ENCODE measurements at places on chromosomes 7 and 10.

- DNase-seq, result peak; percentile 55
Measured at GRCh38 chr7:75971961-75972763, 22.2 kb downstream of the TMEM120A start.

- DNase-seq, result no peak
Measured at GRCh38 chr7:142940966-142941535, 1.8 kb downstream of the LLCFC1 start.

- DNase-seq, result no peak
Measured at GRCh38 chr7:142690554-142691182, 58.6 kb upstream of the PRSS1 start.

GRCh38 chr7:49438281-49438680 is 335.2 kb upstream of the VWC2 start:
- no peak for DNase-seq

DNA sequence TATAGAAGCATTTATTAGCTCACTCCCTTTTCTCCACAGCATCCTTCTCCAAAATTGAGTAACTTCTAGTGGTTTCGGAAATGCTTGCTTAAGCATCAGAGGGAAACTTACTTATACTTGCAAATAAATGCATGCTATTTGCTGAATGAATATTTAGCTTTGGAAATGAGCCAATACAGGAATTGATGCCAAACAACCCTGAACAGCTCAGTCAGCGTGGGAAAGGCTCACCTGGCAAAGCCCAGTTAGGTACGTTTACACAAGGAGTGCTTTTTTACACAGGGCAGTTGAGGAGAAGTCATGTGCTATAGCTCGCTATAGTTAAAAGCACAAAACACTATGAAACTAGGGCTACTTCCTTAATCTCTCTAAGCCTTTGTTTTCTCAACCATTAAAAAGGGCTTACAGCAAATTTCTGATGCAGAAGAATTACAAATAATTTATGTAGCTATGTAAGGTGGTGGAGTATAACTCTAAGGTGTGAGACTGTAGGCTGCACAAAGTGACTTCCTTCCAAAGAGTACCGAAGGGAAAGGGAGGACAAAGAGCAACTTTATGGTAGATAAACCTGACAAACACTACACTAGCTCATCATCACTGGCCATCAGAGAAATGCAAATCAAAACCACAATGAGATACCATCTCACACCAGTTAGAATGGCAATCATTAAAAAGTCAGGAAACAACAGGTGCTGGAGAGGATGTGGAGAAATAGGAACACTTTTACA is 498.2 kb downstream of the PHTF2 start:
- DNase-seq, result no peak

DNA sequence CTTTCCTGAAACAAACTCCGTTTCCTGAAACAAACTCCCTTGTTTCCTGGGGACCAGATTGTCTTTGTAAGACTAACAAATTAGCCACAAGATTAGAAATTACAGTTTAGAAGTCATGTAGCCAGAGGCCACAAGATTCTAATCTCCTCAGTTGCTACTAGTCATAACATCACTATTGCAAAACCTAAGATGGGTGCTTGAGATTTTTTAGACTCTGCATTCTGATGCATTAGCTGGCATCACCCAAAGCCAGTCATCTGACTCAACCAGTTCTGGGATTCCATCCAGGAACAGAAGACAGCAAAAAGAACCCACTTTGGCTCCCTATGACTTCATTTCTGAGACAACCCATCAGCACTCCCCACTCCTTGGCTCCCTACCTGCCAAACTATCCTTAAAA is 367.9 kb upstream of the MBL2 start:
- DNase-seq, result no peak

DNA sequence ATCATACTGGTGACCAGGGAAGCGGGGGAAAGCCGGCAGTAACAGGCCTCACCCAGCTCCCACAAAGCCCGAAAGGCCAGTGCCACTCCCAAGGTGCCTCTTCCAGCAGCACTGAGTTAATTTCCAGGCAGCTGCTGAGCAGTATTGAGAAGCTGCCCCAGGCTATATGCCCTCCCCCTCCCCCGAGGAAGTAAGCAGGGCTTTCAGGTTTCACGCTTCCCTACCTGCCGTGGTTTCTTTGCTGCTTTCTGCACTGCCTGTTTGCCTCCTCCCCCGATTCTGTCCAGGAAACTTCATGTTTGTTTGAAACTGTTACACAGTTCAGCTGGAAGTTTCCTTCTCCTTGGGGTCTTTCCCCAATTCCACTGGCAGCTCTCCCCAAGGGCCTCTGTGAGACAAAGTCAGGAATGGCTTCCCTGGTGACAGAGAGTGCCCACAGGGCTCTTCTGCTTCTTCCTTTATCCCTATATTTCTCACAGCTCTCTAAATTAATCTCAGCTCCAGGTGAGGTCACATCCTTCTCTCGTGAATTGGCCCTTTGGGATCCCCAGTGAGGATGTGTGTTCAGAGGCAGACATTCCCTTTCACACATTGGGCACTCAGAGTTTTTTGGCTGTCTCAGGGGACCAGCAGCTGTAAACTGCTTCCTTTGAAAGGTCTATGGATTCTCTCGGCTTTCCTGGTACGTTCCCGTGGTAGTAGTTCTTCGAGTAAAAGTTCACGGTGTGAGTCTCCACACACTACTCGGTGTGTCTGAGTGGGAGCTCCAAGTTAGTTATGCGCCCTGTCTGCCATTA is 19.4 kb downstream of the C1GALT1 start:
- no peak for DNase-seq

Measured in AG20443 (cell line).